Central memory CD8-positive, alpha-beta T cell (primary cell): ENCODE measurements at places on chromosomes 6 and 20.

GRCh38 chr6:152642578-152643375 lies 5.6 kb upstream of the SYNE1 start:
- H3K4me3 ChIP-seq: no peak overlapping the region
- H3K27me3 ChIP-seq: no peaks in the 10 kb centered on the region
- peak overlapping the region; percentile 14 for H3K27ac ChIP-seq

DNA sequence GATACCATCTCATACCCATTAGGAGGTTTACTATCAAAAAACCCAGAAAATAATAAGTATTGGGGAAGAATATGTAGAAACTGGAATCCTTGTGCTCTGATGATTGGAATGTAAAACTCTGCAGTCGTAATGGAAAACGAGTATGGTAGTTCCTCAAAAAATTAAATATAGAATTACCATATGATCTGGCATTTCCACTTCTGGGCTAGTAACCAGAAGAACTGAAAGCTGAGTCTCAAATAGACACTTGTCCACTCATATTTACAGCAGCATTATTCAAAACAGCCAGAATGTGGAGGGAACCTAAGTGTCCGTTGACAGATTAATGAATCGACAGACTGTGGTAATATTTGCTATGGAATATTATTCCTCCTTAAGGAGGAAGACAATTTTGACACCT lies 44.3 kb downstream of the FOXC1 start:
- DNase-seq: no peak
- H3K4me1 ChIP-seq: no peaks in the 10 kb centered on the region
- H3K36me3 ChIP-seq: peaks cover 4% of the 10 kb centered on the region
- H3K4me3 ChIP-seq: no peak overlapping the region

DNA sequence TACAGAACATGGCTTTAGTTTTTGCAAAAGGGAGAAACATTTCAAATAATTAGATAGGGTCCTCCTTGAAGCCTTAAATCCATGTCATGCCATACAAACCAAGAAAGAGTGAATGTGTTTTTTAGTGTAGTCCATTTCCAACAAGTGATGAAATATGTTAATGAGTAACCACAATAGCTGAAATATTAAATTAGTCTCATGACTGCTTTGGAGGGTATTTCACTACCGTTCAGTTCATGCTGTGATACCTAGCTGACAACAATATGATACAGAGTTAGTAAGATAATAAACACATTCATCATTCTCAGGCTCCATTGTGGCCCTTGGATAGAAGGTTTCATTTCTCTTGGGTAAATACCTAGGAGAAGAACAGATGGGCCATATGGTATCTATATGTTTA lies 5.8 kb upstream of the ID4 start:
- H3K36me3 ChIP-seq: peaks cover 3% of the 10 kb centered on the region
- DNase-seq: no peak
- H3K27ac ChIP-seq: no peak overlapping the region

- no peaks in the 10 kb centered on the region for H3K27me3 ChIP-seq
- no peak overlapping the region for H3K4me3 ChIP-seq
- peaks cover 61% of the 10 kb centered on the region for H3K4me1 ChIP-seq
- no peak overlapping the region for H3K27ac ChIP-seq
- peaks cover 29% of the 10 kb centered on the region for H3K36me3 ChIP-seq
These were observed 9.1 kb downstream of the TRIM26 start for GRCh38 chr6:30204116-30204515.

DNA sequence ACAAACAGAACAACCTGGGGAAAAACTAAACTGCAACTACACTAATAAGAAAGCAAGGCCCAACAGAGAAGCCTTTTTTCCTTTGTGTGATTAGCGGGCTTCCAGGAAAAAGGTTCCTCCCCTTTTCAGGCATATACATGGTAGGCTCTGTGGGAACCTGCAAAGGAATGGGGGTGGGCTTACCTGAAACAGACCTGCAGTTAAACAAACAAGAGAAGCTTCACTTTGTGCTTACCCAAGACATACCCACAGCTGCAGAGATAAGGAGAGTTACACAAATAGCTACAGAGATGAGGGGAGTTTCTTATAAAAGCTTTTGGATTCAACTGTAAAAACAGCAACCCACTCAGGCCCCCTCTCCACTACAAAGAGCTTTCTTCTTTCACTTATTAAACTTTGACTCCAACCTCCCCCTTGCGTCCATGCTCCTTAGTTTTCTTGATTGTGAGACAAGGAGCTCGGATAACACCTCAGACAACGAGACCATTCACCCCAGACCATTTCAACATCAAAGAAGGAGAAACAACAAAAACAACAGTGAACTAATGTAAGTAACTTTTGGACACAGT lies 30.9 kb downstream of the RNF146 start:
- H3K36me3 ChIP-seq: peaks cover 2% of the 10 kb centered on the region
- no peaks in the 10 kb centered on the region for H3K4me1 ChIP-seq
- no peak overlapping the region for H3K4me3 ChIP-seq
- H3K27ac ChIP-seq: no peak overlapping the region

DNA sequence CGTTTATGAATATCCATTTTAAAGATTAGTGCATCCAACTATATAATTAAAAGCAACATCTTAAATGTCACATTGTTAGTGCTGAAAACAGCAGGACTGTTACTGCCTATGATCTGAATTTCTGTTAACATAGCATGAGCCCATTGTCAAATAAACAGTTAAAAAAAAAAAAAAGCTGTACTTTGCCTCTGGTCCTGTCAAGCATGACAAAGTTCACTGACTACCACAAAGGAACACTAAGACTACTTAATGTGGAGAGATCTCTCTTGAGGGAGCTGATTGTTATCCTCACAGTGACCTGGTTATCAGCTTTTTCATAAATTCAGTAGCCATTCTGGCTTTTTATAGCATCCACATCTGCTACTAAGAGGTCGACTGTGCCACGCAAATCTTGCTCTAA lies 228.1 kb downstream of the TMEM200A start:
- no peak overlapping the region for H3K27ac ChIP-seq
- DNase-seq: no peak
- H3K27me3 ChIP-seq: no peaks in the 10 kb centered on the region
- H3K4me3 ChIP-seq: no peak overlapping the region

GRCh38 chr20:58546416-58546711 lies 31.2 kb upstream of the APCDD1L start:
- H3K27ac ChIP-seq: no peak overlapping the region
- DNase-seq: no peak
- H3K4me3 ChIP-seq: no peak overlapping the region
- peaks cover 37% of the 10 kb centered on the region for H3K27me3 ChIP-seq
- no peaks in the 10 kb centered on the region for H3K4me1 ChIP-seq

- no peak overlapping the region for H3K27ac ChIP-seq
- no peak overlapping the region for H3K4me3 ChIP-seq
- no peak for DNase-seq
- H3K27me3 ChIP-seq: no peaks in the 10 kb centered on the region
- no peaks in the 10 kb centered on the region for H3K4me1 ChIP-seq
These were observed 392.4 kb upstream of the SOX4 start for GRCh38 chr6:21201187-21201586.

GRCh38 chr6:107509506-107509905 lies 19.6 kb downstream of the SOBP start:
- H3K4me1 ChIP-seq: no peaks in the 10 kb centered on the region
- H3K27me3 ChIP-seq: peaks cover 3% of the 10 kb centered on the region
- H3K27ac ChIP-seq: no peak overlapping the region
- DNase-seq: no peak
- no peaks in the 10 kb centered on the region for H3K36me3 ChIP-seq

DNA sequence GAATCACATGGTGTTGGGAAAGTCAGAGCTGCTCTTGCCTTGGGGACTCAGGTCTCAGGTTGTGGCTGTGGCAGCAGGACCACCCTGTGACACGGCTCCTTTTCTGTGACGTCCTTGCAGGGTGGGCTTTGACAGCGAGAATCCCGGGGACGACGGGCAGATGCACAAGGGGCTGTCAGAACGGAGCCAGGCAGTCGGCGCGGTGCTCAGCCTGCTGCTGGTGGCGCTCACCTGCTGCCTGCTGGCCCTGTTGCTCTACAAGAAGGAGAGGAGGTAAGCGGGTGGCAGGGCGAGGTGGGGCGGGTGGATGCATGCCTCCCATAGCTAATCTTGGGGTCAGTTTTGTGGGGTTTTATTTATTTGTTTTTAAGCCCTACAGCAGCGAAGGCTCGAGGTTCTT lies 19.2 kb upstream of the SLC22A1 start:
- peaks cover 9% of the 10 kb centered on the region for H3K4me1 ChIP-seq
- no peak overlapping the region for H3K4me3 ChIP-seq
- H3K27me3 ChIP-seq: no peaks in the 10 kb centered on the region
- DNase-seq: no peak
- no peak overlapping the region for H3K27ac ChIP-seq

GRCh38 chr6:41713650-41714291 lies 21.6 kb downstream of the TFEB start:
- peaks cover 29% of the 10 kb centered on the region for H3K4me1 ChIP-seq
- H3K27me3 ChIP-seq: no peaks in the 10 kb centered on the region
- peaks cover 1% of the 10 kb centered on the region for H3K36me3 ChIP-seq
- H3K27ac ChIP-seq: no peak overlapping the region

DNA sequence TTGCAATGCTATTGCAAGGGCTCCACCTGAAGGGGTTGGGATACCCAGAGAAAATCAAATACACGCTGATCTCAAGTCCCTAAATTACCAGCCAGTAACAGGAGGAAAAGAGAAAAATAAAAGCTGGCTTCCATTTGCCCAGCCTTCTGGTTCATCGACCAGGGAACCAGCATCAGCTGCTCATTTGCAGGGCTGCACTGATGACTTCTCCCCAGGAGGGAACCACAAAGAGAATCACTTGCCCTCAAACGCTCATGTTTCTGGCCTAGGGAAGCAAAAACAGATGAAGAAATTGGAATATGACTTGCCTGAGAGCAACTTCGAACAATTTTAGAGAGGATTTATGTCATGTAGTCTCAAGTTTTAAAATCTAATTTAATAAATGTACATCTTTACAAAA lies 119.7 kb downstream of the SH3BGRL2 start:
- no peak overlapping the region for H3K27ac ChIP-seq
- no peaks in the 10 kb centered on the region for H3K4me1 ChIP-seq
- H3K4me3 ChIP-seq: no peak overlapping the region
- H3K36me3 ChIP-seq: no peaks in the 10 kb centered on the region

- H3K36me3 ChIP-seq: no peaks in the 10 kb centered on the region
- H3K4me3 ChIP-seq: no peak overlapping the region
- no peaks in the 10 kb centered on the region for H3K4me1 ChIP-seq
- H3K27ac ChIP-seq: no peak overlapping the region
- no peak for DNase-seq
- no peaks in the 10 kb centered on the region for H3K27me3 ChIP-seq
These were observed 1239.3 kb downstream of the EPHA7 start for GRCh38 chr6:92180090-92180489.

DNA sequence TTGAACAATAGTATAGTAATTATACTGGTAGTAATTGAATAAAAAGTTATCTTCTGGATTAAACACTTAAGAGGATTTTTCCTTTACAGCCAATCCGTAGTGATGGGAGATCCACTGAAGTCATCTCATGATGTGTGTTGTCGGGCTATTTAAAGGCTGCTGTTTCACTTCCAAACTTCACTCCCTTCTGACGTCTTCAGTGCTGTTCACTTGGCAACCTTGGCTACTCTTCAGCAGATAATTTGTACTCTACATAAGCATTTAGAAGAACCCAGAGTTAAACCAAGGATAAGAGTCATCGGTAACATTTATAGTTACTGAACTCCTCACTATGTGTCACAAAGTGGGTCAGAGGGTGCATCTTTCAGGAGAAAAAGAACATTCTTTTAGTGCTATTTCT lies 179.1 kb upstream of the EYA4 start:
- H3K27ac ChIP-seq: no peak overlapping the region
- H3K36me3 ChIP-seq: no peaks in the 10 kb centered on the region
- H3K4me3 ChIP-seq: no peak overlapping the region
- DNase-seq: no peak

DNA sequence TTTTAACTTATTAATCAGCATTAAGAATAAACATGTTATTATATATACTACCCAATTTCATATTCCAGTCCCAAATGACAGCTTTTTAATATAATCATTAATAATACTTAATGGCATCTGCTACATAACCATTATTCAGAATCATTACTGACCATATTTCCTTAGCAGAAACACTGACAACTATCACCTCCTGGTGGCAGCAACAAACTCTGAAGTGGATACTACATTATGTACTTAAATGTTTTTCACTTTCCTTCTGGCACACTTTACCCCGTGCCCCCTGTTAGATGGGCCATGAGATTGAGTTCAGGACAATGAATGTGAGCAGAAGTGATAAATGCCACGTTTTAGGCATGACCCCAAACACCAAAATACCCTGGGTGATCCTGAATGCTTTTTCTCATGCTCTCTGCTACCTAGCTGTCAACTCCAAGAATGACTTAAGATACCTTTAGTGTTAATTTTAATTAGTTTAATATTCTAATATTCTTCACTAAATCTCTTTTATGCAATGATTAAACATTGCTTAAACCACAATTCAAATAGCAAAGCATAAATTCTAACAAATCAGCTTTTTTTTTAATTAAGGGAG lies 77.1 kb downstream of the LMBRD1 start:
- peaks cover 26% of the 10 kb centered on the region for H3K4me1 ChIP-seq
- H3K27ac ChIP-seq: no peak overlapping the region
- DNase-seq: no peak
- no peaks in the 10 kb centered on the region for H3K27me3 ChIP-seq
- peaks cover 25% of the 10 kb centered on the region for H3K36me3 ChIP-seq
- no peak overlapping the region for H3K4me3 ChIP-seq

DNA sequence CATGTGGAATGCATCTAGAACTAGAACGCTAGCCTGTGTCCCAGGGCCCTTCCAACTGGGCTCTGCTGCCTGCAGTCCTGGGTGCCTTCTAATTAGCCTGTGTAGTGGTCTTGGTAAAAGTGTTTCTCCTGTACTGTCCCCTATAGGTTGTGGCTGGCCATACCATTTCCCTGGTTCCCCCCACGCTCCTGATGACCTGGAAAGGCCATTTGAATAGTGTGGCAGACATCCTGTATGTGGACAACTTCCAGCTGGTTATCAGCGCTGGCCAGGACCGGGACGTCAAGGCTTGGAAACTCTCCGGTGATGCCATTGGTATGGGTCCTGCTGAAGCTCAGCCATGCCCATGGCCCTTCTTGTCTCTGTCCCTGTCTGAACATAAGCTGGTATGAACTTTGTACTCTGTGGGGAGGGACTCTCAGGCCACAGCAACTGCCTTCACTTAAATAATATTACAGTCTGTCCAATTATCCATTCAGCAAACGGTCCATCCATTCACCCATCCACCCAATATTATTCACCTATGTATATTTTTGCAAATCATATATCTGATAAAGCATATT lies 60.7 kb downstream of the SUN5 start:
- no peak overlapping the region for H3K4me3 ChIP-seq
- peaks cover 17% of the 10 kb centered on the region for H3K4me1 ChIP-seq
- H3K27ac ChIP-seq: no peak overlapping the region
- DNase-seq: no peak

DNA sequence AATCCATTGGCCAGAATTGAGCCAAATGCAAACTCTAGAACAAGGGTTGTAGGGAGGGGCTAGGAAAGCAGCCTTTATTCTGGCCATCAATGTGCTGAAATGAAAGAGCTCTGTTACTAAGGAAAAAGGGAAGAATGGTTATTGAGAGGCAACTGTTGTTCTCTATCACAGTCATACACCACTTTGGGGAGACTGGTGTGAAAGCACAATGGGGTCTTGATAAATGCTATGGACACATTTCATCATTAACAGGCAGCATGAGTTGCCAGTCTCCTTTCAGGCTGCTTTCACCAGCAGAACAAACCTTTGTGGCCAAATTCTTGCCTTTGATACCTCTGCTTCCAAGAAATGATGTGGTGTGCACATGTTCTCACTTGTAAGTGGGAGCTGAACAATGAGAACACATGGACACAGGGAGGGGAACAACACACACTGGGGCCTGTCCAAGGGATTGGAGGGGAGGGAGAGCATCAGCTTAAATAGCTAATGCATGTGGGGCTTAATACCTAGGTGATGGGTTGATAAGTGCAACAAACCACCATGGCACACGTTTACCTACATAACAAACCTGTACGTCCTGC lies 86.2 kb downstream of the CDS2 start:
- no peak for DNase-seq
- H3K27ac ChIP-seq: no peak overlapping the region
- peaks cover 5% of the 10 kb centered on the region for H3K4me1 ChIP-seq
- no peaks in the 10 kb centered on the region for H3K27me3 ChIP-seq
- H3K36me3 ChIP-seq: peaks cover 4% of the 10 kb centered on the region
